Right atrium auricular region (tissue), 2 donors: ENCODE measurements at places on chromosomes 3 and 15. TPM values are rescaled to one million over a fixed set of nuclear protein-coding genes. Genes with fewer than 3 reads are reported as not detected.

GRCh38 chr15:77532846-77533245, 99.9 kb downstream of the LINGO1 start:
- DNase-seq: no peak

Gene CNTN4
- total RNA-seq: 5.7 TPM

DNA sequence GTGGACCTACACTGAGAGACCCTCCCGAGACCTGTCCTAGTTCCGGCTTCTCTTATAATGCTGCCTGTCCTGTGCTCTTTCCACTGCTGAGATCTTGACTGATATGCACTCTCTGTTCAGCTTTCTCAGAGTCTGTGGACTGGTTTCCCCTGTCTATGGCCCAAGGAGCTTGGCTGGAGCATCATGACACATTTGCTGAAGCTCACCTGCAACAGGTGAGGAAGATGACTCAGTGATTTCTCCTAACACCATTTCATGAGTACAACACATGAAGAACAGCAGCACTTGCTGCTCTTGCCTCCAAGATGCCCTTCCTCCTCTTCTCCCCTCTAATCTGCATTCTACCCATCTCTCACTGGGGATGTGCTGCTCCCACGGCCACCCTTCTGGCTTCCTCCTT, 92.1 kb downstream of the DUT start:
- no peak for DNase-seq

DNA sequence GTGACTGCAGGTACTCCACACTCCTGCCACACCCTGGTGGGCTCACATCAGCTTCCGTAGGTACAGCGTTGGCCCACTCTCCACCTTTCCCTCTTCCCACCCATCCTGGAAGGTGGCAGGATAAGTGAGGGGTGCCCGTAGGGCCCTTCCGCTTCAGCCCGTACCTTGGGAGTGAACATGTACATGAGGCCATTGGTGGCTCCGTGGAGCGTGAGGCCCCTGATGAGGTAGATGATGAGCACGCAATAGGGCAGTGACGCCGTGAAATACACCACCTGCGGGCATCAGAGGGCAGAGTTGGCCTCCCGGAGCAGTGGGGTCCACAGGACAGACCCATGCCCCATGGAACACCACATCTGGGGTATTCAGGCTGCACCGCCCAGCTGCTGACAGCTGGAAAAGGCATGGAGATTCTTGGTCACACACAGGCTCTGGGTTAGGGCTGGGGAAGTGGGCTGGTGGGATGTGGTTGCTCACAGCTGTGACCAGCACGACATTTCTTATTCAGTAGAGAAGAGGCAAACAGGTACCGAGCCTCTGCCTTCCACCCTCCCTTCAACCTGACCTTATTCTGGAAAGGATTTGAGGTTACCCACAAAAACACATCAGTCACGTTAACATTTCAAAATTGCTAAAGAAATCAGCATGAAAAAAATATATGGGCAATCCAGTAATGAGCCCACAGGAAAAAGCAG, 23.8 kb downstream of the SLC6A20 start:
- no peak for DNase-seq

DNA sequence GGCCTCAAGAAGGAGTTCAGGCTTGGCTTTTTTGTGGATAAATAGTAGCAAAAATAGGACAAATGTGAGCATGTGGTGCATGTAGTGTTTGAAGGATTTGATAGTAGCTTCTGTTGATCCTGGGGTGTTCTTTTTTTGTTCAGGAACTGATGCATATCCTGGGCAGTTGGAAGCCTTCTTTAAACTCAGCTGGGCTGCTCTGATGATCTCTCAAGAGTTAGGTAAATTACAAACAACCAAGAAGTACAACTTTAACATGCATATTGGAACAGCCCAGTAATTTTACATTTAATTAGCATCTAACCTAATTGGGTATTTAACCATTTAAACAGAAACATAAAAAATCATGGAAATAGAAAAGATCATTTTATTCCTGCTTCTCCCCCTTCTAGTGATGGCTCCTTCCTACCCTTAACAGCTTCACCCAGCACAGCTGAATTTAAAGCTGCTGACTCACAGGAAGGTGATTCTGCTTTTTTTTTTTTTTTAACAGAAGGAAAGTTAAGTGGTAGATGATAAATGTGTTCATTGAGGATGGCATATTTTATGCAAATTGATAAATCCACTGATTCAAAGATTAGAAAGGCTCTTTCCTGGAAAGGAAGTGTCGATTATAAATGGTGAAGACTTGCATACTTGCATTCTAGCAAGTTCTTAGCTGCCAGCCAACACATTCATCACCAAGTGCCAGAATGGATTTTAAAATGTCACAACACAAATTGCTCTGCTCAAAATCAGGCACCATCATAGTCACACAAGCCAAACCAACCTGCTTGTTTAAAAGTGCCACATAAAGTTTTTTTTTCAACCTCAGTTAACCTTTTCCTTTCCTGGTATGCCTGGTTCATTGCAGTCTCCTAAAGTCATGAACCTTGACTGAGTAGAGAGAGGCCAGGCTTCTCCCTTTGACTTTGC, 20.0 kb downstream of the SLC35G2 start:
- no peak for DNase-seq

DNA sequence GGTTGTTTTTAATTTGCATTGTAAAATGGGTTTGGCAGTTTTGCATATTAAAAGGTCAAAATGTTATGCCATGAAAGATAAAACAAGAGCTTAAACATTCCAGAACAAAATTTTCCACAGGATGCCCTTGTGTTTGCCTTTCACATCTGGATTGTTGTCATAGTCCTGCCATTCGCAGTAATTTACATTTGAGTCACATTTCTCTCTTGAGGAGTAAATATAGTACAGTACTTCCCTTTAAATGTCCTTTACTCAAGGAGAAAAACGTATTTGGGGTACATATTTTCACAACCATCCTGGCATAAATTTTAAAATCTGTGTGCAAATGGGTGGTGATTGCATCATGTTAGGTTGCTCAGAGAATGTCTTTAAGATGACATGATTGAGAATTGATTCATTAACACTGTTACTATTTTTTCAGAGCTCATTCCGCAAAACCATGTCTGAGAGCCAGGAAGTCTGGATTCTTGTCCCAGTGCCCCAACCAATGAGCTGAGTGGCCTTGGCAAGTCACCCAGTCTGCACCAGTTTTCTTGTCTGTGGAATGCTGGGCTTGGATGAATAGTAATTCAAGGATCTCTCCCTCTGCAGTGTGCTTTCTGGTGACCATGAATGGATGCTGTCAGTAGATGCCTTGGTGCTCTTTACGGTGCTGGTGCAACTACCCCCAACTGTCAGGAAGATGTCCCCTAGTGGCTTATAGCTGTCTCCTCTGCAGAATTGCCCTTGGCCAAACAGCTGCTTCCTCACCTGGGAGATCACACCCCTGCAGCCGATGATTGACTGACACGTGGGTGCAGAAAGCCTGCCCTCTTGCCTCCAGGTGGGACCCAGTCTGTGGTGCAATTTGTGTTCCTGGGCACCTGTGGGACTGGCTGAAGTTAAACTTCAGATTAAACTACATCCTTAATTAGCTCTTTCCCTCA, 43.0 kb downstream of the ABHD5 start:
- DNase-seq: no peak

GRCh38 chr3:103847081-103848062, 1412.6 kb downstream of the ZPLD1 start:
- DNase-seq: no peak

- no peak for DNase-seq
Observed at GRCh38 chr3:107285197-107285596, 92.0 kb upstream of the CCDC54 start.
